ENCODE measurements at places on chromosomes 6 and 20.

- no peak for DNase-seq
These were observed 40.5 kb downstream of the PANK2 start for GRCh38 chr20:3929713-3930060.

DNA sequence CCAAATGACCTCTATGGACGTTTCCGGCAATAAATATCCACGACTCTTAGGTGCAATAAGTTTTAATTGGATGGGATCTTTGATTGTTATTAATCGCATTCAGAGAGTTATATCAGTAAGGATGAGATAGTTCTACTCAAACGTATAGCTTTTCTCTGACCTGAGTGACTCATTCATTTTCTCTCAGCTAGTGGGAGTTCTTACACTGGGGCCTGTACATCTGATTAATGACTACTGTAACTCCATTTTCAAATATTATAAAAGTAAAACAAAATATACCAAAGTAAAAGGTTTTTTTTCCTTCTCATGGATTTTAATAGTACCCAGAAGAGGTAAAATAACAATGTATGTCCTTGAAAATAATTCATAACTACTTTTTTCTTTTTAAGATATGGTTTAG lies 41.1 kb upstream of the SAMD5 start:
- DNase-seq = no peak

DNA sequence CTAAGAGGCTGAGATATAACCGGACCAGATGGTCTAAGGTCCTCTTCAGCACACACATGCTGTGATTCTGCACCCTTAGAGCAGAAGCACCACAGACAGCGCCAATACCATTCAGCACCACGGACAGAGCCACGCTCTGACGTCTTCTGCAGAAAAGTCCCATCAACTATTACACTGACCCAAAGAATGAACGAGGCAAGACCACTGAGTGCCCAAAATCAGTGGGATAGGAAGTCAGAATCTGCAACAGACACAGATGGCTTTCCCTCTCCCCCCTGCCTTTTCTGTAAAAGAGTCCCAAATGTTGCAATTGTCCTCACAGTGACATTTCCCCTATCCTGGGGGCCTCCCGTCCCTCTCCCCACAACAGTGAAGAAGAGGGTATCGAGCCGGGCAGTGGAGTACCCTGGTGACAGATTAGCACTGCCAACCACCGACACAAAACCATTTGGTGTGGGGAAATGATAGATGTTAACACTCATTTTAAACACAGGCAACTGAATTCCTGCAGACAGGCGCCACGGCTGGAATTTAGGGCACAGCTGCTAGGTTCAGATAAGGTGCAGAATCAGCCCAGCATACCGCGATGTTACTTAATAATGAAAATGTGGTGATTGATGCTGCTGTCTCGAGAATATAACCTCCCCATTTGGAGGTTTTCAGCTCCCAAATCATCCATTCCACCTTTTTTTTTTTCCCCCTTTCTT lies 66.6 kb upstream of the CTNNBL1 start:
- no peak for DNase-seq

DNA sequence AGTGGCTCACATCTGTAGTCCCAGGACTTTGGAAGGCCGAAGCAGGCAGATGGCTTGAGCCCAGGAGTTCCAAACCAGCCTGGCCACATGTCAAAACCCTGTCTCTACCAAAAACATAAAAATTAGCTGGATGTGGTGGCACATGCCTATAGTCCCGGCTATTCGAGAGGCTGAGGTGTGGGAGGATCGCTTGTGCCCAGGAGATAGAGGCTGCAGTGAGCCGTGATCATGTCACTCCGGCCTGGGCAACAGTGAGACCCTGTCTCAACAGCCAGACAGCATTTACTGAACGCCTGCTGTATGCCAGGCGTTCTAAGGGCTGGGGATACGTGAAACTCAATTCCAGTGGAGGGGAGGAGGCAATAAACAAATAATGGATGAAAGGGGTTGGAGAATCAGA lies 69.9 kb downstream of the ATP9A start:
- no peak for DNase-seq

GRCh38 chr20:63465380-63466249 lies 6.8 kb downstream of the KCNQ2 start:
- no peak for DNase-seq

DNA sequence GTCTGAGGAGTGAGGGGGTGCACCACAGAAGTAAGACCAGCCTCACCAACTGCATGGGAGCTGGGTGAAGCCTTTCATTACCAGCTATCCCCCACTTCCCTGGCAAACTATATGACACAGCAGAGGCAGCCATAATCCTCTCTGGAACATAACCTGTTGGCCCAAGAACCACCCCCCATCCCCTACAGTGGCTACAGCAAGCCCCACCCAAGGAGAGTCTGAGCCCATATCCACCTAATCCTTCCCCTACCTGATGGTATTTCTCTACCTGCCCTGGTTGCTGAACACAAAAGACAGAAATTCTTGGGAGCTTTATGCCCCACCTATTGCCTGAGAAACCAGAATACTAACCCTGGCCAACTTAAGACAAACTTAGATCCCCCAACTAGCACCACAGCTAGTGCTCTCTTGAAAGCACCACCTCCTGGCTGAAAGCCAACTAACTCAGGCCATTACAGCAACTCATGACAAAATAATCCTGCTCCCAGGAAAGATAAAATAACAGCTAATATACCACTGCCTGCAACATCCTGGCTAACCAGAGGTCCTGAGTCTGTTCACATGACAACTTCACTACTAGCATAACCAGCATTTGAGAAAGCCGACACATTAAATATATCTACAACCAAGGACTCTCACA lies 11.2 kb downstream of the RNGTT start:
- no peak for DNase-seq

- DNase-seq = no peak
These were observed 700.7 kb downstream of the PRKN start for GRCh38 chr6:162026843-162027242.

DNA sequence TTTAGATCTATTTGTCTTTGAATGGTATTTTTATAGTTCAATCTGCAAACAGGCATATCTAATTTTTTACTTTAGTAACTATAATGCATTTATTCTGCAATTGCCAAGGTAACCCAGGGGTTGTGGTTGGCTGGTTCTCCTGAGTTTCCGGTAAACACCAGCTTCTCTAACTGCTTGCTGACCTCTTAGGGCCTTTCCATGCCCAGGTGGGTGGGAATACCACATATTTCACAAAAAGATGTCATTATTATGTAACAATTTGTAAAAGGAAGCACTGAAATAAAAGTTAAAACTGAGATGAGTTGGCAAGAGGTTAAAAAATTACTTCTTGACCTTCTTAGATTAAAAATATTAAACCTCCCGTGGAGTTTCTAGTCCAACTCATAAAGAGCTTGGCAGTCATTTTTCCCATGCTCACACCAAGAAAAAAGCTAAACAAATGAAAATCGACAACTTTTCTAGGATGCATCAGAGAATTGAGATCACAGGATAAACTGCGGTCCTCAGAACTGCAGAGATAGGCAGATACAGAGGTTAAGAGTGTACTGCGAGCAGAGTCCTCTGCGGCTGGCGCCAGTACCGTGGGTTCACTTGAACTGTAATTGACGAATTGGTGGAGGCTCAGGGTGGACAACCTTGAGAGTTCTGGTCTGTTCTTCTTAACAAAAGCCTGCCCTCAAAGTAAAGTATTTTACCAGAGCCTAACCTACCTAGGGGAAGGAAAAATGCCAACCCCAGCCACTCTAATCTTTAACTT lies 2.2 kb upstream of the VNN1 start:
- DNase-seq = no peak

Measured in CD4-positive, alpha-beta T cell treated with Interleukin-10 for 1 hour (primary cell).